ENCODE measurements at places on chromosomes 7 and 10.

DNA sequence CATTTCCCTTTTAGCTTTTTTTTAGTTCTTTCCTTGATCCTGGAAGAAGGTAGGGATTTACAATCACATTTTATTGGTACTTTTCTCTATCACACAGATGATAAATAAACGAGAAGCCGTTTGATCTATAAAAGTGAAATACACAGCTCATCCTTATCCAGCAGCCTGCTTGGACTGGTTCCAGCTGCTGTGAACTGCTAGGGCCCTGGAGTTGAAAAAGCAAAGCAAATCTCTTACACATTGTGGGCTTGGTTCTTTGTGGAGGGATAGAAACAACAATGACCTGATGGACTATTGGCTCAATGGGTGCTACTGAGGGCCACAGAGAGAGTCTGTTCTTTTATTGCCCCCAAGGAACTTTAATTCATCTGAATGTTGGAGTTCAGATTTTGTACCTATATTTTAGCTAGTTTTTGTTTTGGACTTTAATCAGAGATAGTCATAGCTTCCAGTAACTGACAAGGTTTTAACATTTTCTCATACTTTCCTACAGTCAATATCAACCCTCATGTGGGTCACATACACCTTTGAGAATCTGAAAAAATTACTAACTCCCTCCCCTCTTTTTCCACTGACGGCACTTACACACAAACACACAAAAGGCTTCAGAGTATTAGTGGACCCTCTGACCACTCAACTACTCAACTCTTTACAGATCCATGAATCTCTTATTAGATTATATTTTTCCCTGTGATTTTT, 91.6 kb upstream of the CCDC6 start:
- peak; percentile 10 for DNase-seq

DNA sequence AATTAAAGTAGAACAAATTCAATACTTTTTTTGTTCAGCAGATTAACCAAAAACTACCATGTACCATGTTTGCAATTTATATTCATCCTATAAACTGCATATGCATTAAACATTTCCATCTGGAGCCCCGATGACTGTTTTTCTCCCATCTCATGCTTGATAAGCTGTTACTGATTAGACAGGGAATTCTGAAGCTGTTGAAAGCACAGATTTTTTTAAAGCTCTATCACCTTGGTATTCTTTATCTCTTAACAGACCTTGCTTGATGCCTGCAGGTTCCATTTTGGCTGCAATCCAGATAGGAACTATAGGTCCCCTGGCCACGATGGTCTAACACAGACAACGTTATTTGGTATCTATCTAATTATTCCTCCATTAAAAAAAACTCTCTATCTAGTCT, 961.7 kb downstream of the CNTNAP2 start:
- DNase-seq: no peak

GRCh38 chr10:79063661-79064492, 4.9 kb upstream of the ZMIZ1 start:
- DNase-seq: peak; percentile 65

- DNase-seq: no peak
Observed at GRCh38 chr7:45626441-45627430, 52.6 kb downstream of the ADCY1 start.

GRCh38 chr10:88138319-88138848, 275.0 kb downstream of the PTEN start:
- DNase-seq: no peak

GRCh38 chr10:43942096-43942850, 293.6 kb upstream of the ZNF32 start:
- DNase-seq: no peak

GRCh38 chr10:118585794-118586193, 9.7 kb downstream of the PRLHR start:
- no peak for DNase-seq

DNA sequence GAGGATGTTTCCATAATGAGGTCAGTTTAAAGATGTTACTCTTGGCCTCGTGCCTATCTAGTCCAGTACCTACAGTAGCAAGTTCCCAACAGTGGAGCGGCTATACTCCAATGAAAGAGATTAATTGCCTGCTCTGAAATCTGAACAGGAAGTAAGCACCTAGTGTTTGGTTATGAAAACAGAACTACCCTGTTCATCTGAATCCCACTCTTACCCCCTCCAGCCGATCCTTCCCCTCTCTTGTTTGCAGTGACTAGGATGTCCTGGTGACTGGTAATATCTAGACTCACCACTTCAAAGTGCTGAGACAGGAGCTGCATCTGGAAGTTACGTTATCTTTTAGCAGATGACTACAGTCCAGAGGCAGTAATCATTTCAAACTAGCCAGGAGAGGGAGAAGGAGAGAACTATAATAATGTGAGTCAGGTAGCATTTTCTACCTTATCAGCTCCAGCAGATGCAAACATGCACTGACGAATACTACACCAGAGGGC, 666.7 kb upstream of the NRP1 start:
- DNase-seq: no peak

DNA sequence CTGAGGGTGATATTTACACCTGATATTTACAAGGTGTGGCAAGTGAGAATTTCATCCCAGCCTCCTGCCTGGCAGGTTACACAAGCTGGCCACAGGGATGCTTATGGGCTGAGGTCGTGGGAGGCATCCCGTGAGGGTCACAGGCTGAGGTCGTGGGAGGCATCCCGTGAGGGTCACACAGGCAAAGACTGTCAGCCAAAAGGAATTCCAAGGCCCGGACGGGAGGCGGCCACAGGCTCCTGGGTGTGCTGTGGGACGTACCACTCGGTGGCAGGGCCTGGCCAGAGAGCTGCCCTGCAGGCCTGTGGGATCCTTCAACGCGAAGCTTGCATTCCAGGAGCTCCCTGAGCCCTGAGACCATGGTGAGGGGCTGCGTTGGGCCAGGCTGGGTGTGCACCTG, 460.6 kb downstream of the DNAJB6 start:
- DNase-seq: no peak

DNA sequence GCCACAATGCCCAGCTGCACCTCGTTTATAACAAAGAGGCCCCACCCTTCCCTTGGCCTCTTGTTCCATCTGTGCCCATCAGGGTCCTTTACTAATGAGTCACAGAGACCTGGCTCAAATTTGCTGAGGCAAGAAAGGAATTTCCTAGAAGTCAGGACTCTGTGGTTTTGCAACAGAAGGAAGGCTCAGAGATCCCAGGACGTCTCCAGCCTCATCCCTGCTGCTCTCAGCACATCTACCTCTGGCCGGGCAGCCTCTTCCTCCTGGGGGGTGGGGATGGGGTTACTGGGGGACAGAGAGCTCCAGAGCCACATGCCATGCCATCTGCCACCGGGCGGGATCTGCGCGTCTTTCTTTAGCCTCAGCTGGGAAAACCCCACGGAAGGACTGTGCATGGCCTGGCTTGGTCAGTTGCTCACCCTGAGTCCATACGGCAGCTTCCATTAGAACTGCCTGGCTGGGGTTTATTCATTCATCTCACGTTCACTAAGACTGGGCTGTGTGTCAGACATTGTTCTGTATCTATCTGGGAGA, 41.9 kb upstream of the PSMG3 start:
- DNase-seq: no peak

- DNase-seq: no peak
Observed at GRCh38 chr10:92593619-92594588, 974 bp downstream of the KIF11 start.

DNA sequence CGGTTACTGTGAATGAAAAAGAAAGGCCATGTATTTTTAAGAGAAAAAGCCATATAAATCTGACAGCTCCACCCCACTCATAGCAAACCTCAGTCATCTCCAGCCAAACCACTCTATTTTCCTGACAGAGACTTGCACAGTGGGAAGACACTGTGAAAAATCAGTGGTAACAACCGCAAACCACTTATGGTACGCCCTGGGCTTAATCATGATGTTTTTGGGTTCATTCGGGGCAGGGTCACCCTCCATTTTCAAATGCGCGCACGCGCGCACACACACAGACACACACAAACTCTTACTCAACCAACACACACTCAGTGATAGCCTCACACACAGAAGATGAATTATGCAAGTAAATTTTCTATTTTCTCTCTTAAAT, 82.1 kb upstream of the HPS1 start:
- DNase-seq: no peak

- DNase-seq: no peak
Observed at GRCh38 chr7:96484091-96484490, 162.2 kb upstream of the SLC25A13 start.

- DNase-seq: no peak
Observed at GRCh38 chr7:22214000-22214399, 143.0 kb downstream of the RAPGEF5 start.

- no peak for DNase-seq
Observed at GRCh38 chr10:114874827-114875411, 53.3 kb downstream of the FHIP2A start.

DNA sequence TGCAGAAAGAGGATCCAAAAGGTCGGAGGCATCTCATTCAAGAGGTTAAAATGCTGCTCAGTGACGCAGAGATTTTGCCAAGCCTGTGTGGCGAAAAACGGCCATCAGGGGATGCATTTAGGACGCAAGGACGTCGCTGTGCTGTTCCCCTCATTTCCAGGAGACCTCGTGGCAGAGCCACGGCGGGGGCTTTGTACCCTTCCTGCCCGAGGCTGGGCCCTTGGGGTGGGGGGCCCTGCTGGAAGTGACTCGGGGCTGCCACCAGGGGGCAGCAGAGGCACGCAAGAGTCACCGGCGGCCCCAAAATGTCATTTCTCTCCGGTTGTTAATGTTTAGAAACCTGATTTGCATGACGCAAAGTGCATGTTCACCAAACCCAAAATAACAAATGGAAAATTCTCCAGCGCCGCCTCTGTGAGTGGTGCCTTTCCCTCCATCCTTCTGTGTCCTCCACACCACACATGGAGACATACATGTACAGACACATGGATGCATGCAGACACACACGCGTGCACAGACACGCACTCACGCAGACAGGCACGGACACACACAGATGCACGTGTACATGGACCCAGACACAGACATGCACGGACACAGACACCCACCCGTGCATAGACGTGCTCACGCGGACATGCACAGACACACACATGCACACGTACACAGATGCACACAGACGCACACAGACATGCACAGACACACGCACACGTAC, 51.0 kb upstream of the NKX6-2 start:
- DNase-seq: no peak

GRCh38 chr10:49768731-49769130, 6.6 kb upstream of the OGDHL start:
- no peak for DNase-seq

- DNase-seq: no peak
Observed at GRCh38 chr10:129046962-129047361, 420.1 kb upstream of the MGMT start.

- DNase-seq: no peak
Observed at GRCh38 chr10:99316374-99316773, 12.8 kb upstream of the CNNM1 start.

DNA sequence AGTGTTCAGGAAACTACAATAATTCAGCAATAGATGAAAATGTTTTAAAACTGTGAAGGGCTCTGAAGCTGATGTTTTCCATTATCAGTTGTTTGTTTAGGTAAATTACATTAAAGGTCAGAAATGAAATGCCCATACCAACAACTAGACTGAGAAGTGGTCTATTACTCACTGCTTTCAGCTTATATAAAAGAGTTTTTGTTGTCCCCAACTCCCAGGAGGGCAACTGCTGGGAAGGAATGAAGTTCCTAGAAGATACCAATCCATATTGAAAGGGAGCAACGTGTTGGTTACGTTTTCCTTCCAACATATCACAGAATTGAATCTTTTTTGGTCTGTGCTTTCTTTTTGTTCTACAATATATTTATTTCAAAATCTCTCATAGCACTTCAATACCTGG, 330.6 kb upstream of the LRRN3 start:
- DNase-seq: no peak

DNA sequence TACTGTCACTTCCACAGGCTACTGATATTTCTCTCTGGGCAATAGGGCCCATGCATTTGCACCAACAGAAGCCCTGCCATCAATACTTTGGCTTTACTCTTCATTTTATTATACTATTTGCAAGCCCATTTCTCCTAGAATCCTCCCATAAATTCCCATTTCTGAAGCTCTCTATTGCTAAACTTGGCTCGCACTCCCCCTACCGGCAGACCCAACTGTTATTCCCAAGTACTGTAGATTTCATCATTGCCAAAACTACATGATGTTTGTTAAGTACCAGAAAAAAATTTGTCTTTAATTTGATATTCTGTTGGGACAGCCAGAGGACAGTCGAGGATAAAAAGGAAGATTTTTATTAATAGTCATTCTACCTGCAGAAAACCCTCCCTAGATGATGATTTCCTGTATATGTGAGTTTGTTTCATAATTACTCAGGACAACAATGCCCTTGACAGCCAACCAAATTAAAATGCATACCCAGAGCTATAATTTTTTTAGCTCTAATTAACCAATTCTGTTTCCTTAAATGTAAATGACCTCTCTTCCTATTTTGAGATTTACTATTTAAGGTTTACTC, 298.6 kb downstream of the REEP3 start:
- DNase-seq: peak; percentile 55

- DNase-seq: no peak
Observed at GRCh38 chr7:91330866-91331265, 66.6 kb downstream of the FZD1 start.

DNA sequence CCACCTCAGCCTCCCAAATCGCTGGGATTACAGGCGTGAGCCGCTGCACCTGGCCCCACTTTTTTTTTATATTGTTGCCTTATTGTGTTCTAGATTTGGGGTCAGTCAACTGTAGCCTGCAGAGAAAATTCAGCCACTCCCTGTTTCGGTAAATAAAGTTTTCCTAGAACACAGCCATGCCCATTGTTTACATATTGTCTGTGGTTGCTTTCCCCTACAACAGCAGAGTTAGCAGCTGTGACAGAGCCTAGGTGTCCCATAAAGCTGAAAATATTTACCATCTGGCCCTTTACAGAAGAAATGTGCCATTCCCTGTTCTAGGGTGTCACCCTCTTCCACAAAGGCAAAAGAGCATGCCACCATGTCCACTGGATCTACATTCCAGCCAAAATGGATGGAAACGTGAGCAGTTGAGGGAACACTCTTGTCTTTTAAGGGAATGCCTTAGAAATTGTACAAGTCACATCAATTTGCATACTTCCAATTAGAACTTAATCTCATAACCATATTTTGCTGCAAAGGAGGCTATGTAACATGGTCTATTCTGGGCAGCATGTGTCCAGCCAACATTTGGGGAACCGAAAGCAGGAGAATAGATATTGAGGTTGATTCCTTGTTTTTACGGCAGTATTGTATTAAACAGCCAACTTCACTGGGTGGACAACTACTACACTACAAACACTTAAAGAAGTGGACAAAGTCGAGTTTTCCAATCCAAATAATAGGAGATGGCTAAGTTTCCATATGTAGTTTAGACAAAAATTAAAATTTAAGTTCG, 11.0 kb upstream of the BLVRA start:
- no peak for DNase-seq
